ENCODE measurements at places on chromosomes 11 and 22.

DNA sequence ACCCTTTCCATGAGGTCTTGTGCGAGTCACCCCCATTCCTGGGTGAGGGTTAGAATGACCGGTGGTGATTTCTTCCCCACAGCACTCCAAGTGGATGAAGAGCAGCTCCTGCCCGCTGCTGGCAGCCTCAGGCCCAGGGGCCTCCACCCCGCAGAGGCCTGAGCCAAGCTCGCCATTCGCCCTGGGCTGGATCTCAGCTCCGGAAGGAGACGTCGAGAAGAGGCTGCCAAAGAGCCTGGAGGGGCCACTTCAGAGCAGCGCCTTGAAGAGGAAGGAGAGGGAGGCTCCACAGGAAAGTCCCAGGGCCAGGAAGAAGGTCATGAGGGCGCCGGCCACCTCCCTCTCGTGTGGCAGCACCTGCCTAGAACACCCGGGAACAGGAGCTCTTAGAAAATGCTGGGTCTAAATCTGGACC is 8.4 kb downstream of the SLC29A2 start:
- no peak for DNase-seq

GRCh38 chr11:704781-705645 is 1.0 kb upstream of the EPS8L2 start:
- DNase-seq: no peak

- DNase-seq: no peak
Measured at GRCh38 chr11:111937844-111938243, 701 bp downstream of the DIXDC1 start.

- DNase-seq: no peak
Measured at GRCh38 chr11:69966910-69967483, 111.1 kb upstream of the ANO1 start.

GRCh38 chr11:60950024-60950423 is 2.0 kb downstream of the SLC15A3 start:
- no peak for DNase-seq

GRCh38 chr22:49764127-49764581 is 63.5 kb downstream of the BRD1 start:
- peak; percentile 81 for DNase-seq

DNA sequence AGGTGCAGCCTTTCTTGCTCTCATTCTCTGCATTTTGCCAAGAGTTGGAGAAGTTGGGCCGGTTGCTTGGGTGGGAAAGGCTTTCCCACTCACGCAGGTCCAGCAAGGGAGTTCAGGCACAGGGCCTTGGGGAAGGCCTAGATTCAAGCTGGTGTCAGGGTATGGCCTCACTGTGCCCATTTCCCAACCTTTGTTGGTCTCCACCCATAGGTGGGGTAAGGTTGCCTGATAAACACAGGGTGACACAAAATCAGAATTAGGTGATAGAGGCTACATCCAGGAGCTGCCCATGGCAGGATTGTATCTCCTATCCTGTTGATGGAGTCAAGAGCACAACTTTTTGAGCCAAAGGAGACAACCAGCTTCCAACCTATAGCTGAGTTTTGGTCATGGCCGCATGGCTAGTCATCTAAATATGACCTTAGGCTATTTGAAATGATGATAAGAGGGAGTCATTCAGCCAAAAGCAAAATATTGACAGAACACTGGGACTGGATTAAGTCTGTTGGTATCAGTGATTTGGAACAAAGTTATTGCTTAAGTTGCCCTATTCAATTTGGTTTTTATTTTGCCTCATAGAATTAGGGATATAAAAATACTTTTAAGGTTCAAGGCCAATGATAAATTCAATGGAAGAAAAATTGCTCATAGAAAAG is 20.9 kb downstream of the CAT start:
- DNase-seq: no peak

DNA sequence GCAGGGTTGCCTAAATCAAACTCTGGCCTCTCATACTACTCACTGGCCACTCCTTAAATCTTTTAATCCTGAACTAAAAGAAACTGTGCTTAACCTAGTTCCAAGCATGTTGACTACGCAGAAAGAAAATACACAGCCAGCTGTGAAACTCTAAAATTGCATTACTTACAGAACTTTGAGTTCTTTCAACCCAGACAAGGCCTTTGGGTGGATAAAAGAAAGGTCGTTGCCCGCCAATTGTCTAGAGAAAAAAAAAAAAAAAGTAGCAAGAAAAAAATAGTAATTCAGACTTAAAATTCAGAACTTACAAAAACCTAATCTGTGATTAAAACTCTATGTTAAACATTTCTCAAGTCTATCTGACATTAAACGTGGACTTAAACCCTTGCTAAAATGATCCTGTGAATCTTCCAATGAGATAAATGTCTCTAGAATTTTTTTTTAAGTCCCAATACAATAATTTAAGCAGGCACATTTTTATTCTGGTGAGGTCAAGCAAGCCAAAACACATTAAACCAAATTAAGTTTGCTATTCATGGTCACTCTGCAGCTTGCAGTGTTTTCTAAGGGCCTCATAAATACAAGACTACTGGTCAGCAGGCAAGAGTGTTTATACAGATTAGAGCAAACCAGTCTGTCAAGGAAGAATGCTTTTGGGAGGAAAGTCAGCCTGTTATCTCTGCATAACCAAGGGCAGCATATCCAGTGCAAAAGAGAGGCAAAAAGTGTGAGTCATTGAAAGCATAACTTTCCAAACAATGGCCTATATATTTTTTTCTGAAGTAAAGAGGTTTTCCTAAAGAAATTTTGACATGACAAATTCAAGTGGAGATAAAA is 29.5 kb upstream of the CCDC34 start:
- DNase-seq: peak; percentile 38

- peak; percentile 84 for DNase-seq
Measured at GRCh38 chr22:36461665-36462649, 19.5 kb downstream of the TXN2 start.

DNA sequence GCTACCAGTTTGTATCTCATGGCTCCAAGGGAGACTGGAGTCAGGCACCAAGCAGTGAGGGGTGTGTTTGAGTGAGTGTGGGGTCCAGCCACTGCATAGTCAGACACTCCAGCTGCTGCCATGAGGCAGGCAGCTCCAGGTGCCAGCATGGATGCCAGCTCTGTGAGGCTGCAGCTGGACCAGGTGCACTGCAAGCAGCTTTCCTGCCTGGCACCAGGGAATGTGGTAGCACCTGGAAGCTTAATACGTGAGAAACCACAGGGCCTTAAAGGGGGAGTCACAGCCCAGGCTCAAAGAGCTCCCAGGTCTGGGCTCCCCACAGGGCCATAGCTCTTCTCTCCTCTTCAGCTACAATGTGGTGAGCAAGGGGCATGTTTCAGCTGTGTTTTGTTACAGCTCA is 817.8 kb upstream of the LUZP2 start:
- DNase-seq: no peak

- DNase-seq: no peak
Measured at GRCh38 chr22:41263704-41264103, 22.3 kb downstream of the RANGAP1 start.

- no peak for DNase-seq
Measured at GRCh38 chr22:18120857-18121256, 10.2 kb downstream of the TUBA8 start.

- DNase-seq: no peak
Measured at GRCh38 chr22:23414727-23415489, 165.2 kb downstream of the IGLL1 start.

DNA sequence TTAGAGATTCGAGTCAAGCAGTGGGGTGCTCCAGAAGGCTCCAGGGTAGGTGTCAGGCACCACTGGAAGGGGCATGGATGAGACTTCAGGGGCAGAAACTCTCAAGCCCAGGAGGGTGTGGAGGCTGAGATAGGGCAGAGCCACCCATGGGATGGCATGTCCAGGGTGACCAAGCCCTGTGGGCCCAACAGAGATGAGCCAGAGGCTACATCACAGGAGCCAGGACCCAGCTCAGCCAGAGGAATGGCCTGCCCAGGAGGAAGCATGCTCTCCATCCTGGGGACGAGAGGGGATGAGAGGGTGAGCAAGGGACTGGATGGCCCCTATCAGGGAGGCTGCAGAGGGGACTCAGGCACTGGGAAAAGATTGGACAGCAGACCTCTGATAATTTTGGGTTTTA is 42.8 kb downstream of the SLCO2B1 start:
- DNase-seq: no peak

DNA sequence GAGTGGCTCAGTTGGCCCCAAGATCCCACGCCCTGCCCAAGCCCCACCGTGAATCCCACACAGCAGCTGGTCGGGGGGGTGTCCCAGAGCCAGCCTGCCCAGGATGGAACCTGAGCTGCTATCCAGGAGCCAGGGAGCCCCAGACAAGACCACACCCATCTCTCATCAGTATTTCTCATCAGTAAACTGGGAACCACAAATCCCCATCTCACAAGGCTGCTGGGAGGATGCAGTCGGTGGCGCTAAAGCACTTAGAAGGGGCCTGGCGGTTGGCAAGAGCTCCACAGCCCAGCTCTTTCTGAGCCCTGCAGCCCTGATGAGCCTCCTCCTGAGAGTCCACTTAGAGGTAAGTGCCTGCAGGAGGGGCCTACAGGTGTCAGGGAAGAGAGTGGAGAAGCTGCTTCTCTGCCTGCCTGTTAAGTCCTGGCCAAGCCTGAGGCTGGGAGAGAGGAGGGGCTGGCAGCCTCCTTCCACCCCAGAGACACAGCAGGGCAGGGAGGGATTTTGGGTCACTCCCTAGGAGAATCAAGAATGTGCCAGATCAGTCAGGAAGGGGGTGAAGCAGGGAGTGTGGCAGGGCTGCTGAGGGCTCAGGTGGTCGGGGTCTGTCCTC is 6.1 kb downstream of the FADS3 start:
- no peak for DNase-seq

GRCh38 chr11:92473736-92474135 is 249.1 kb downstream of the FAT3 start:
- peak; percentile 68 for DNase-seq

GRCh38 chr11:102293873-102294601 is 23.2 kb upstream of the BIRC3 start:
- DNase-seq: peak; percentile 70

DNA sequence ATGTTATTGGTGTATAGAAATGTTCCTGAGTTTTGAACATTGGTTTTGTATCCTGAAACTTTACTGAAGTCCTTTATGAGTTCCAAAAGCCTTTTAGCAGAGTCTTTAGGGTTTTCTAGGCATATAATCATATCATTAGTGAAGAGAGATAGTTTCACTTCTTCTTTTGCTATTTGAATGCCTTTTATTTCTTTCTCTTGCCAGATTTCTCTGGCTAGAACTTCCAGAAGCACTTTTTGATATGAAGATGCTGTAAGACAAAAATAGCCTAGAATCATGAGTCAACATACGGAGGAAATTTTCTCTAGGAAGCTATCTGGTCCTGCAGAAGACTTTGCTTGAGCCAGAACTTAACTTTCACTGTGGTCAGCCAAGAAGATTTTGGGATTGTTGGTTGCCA is 86.7 kb upstream of the IZUMO1R start:
- DNase-seq: no peak

- DNase-seq: no peak
Measured at GRCh38 chr11:102639656-102640055, 14.5 kb upstream of the MMP20 start.

DNA sequence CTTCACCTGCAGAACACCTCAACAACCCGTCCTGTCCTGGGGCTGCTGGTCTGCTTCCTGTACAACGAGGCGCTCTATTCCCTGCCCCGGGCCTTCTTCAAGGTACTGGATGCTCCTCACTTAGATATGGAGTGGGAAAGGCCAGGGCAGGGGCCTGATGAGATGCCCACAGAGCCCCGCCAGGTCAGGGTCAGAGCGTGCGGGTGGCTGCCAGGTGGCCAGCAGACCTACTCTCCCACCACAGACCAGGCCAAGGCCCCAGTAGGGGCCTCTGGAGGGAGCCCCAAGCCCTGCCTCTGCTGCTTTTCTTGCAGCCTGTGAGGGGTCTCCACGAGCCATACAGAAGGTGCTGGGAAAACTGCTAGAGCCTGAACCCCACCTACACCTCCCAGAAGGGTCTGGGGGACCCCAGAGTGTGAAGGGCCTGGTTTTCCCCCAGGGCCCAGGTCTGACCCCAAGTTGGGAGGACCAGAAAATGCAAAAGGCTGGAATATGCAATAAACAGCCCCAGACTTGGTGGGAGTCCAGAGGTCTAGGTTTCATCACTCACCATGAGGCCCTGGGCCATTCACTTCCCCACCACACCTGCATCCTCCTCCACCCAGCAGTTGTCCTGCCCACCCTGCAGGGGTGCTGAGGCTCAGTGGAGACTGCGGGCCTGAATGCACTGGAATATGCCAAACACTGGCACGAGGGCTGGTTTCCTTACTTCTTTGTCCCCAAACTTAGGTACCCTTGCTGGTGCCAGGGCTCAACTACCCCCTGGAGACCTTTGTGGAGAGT is 14.7 kb downstream of the ZDHHC24 start:
- DNase-seq: no peak

DNA sequence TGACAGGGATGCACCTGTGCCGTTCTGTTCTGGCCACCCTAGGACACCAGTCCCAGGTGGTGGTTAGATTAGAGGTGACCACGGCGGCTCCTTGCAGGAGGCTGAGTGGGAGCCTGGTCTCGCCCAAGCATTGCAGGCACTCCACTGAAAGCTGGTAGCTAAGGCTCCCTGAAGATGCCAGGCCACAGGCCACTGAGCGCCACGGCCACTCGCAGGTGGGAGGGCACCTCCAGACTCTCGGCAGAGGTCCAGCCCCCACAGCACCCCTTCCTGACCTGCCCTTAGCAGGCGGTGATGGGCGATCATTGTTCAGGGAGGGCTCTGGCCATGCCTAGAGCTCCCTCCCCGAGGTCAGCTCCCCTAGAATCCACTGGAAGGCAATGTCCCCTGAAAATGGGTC is 1270.2 kb downstream of the BRD1 start:
- no peak for DNase-seq

GRCh38 chr11:117910941-117911655 is 18.1 kb downstream of the TMPRSS13 start:
- DNase-seq: no peak

DNA sequence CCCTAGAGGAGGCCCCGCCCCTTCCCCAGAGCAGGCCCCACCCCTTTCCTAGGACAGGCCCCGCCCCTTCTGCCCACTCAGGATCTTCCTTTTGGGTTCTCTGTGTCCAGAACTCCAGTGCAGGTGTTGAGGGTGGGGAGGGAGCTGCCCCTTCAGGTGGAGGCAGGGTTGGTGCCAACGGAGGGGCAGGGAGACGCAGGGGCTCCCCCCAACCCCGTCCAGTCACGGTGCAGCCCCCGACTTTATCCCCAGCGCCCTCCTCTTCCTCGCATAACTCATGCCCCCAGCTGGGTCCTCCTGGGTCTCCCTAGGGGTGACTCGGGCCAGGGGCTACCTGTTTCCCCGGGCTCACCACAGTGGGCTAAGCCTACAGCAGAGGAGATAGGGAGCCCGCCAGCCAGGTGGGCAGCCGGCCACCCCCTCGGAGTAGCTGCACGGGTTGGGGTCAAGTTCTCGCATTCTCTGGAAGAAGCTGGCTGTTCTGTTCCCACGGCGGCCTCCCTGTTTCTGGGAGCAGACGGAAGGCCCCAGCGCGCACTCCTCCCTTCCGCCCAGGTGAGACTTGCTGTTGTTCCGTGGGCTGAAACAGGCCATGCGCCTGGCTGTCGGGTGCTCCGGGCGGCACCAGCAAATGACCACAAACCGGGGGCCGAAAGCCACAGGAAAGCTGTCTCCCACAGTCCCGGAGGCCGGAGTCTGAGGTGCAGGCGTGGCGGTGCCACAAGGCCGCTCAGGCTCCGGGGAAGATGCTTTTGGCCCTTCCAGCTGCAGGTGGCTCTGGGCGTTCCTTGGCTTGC is 38.9 kb downstream of the MUC2 start:
- DNase-seq: no peak

GRCh38 chr11:16114431-16114830 is 241.9 kb downstream of the SOX6 start:
- DNase-seq: no peak

- DNase-seq: no peak
Measured at GRCh38 chr11:64638018-64638665, 47.1 kb downstream of the SLC22A12 start.

GRCh38 chr22:38863531-38864131 is 8.4 kb downstream of the CBX6 start:
- no peak for DNase-seq

- peak; percentile 35 for DNase-seq
Measured at GRCh38 chr11:43923406-43924111, 18.9 kb upstream of the C11orf96 start.

Data from GM03348 (cell line).